Stimulated activated CD8-positive, alpha-beta memory T cell treated with anti-CD3 and anti-CD28 coated beads, Interleukin-4, amount 100 ng/mL, for 4 hours (primary cell): ENCODE measurements at places on chromosomes 16 and 17.

DNA sequence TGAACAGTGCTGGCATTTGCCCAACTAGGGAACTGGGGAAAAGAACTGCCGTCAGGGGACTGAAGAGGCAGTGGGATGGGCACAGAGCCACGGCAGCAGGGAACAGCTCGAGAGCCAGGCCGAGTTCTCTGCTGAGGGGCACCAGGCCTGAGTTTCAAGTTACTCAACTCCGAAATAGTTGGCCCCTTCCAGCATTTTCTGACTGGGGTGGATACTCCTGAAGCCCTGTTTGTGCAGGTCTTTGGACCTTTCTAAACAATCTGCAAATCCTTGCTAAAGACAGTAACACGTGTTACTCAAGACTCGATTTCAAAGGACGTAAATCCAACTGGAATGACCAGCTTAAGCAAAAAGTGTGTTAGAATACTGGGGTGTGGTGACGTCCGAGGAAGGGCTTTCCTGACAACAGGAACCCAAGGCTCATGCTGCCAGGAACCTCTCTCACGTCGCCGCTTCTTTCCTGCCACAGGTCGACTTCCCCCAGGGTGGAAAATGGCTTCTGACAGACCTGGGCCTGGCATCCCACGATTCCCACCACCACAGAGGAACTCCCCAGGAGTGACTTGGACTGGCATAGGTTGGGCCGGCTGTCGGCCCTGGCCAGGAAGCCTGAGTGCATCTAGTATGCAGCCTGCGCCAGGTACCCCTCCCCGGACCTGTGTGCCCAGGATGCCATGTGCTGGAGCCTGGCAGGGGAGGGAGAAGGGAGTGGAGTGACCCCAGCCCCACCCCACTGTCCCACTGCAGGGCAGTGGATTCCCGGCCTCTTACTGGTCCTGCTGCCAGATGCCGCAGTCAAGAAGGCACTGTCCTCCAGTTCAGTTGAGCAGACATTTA is 71.9 kb downstream of the N4BP1 start:
- no peak for DNase-seq

- no peak for DNase-seq
These were observed 22.3 kb downstream of the ERN1 start for GRCh38 chr17:64107500-64108236.

GRCh38 chr16:68079626-68080344 is 5.4 kb upstream of the NFATC3 start:
- DNase-seq = peak; percentile 74

DNA sequence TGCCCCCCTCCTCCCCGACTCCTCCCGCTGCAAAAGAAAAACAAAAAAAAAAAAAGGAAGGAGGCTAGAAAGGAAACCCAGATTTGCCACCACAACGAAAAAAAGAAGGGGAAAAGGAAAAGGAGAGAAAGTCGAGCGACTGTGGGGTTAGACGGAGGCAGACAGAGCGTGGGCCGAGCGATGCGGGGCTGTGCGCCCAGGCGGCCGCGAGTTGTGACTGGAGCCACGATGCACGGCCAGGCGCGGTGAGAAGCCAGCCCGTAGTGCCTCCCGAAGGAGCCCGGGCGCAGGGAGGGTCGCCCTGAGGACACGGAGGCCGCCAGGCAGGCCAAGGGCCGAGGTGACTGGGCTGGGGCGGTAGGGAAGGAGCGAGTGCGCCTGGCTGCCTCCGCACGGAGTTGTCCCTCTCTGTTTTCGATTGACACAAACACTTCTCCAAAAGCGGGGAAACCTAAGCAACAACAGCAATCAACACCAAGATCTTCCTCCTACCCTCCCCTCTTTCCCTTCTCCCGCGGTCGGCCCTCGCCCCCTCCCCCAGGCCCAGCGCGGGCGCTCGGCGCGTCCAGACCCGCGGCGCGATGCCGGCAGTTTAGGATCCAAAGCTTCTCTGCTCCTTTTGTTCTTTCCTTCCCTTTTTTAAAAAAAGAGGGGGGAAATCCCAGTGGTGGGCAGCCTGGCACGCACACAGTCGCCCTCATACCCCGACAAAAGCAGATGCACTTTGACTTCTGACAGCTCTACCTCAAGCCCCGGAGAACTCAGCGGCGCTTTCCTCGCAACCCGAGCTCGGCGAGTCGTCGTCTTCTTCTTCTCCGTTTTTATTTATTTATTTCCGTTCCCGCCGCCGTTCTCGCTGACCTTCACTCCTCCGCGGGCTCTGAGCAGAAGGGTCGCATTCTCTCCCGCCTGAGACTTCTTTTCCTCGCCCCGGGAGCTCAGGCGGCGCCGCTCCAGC is at the start of gene LHX1:
LHX1 (plus strand) TSS at position 475 of the 958 bp plus-strand sequence. CDS start 723 bp downstream, outside the sequence.
- no peak for DNase-seq

DNA sequence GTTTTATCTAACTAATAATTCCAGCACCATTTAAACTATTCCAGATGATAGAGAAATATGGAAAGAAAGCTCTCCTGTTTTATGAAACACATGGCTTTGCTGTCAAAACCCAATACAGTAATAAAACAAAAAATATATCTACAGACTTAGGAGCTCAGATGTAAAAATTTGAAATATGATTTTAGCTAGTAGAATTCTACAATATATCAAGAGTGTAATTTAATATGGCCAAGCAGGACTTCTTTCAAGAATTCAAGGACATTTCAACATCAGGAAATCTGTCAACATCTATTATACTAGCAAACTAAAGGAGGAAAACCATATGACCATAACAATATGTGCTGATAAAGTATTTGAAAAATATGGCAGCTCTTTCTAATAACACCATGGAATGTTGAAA is 57.5 kb downstream of the CCDC182 start:
- no peak for DNase-seq

DNA sequence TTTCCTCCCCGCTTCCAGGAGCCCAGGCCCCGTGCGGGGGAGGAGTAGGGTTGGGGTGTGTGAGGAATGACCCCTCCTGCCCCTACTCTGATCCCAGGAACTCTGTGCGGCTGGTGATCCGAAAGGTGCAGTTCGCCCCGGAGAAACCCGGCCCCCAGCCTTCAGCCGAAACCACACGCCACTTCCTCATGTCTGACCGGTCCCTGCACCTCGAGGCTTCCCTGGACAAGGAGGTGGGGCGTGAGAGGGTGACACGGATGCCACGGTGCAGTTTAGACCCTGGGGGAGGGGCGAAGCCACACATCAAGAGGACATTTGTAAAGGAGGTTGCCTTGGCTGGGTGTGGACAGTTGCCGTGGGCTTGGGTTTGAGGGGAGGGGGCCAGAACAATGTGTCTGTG is 7.4 kb downstream of the ARRB2 start:
- no peak for DNase-seq

- DNase-seq = no peak
These were observed 557.7 kb downstream of the MAF start for GRCh38 chr16:79042886-79043285.

- DNase-seq = no peak
These were observed 9.6 kb downstream of the CARHSP1 start for GRCh38 chr16:8858994-8859912.

- DNase-seq = no peak
These were observed 26.3 kb upstream of the OR4D1 start for GRCh38 chr17:58121925-58122324.
